HepG2 (cell line): ENCODE measurements at places on chromosomes 1 and 21. TPM values are rescaled to one million over a fixed set of nuclear protein-coding genes. Genes with fewer than 3 reads are reported as not detected.

Gene KRTAP19-3
- not detected in 2 replicates for polyA plus RNA-seq

Gene EDARADD
- 0.03 TPM in 1 of 2 replicates, not detected in the other for polyA plus RNA-seq

Gene DHX9
- polyA plus RNA-seq = 73.0 and 84.8 TPM in 2 replicates

Gene LIN28A
- polyA plus RNA-seq = 0.01 TPM in 1 of 2 replicates, not detected in the other

Gene CD34
- not detected in 2 replicates for polyA plus RNA-seq

Gene DCDC2B
- not detected in 2 replicates for polyA plus RNA-seq

Gene SCAF4
- polyA plus RNA-seq = 11.1 and 11.5 TPM in 2 replicates

Gene CYP4B1
- 0.03 and 0.10 TPM in 2 replicates for polyA plus RNA-seq

Gene FAM72D
- polyA plus RNA-seq = 2.5 and 4.4 TPM in 2 replicates

Gene DNASE2B
- polyA plus RNA-seq = not detected in 2 replicates

Gene TEDDM1
- not detected in 2 replicates for polyA plus RNA-seq

Gene RIPPLY3
- polyA plus RNA-seq = 2.1 and 2.9 TPM in 2 replicates

Gene HUNK
- polyA plus RNA-seq = 0.98 and 1.8 TPM in 2 replicates

Gene MYCL
- polyA plus RNA-seq = 1.7 and 2.1 TPM in 2 replicates

Gene PLA2G2A
- 15.2 and 30.3 TPM in 2 replicates for polyA plus RNA-seq

Gene TLCD4
- 4.1 and 4.7 TPM in 2 replicates for polyA plus RNA-seq

Gene CCDC27
- polyA plus RNA-seq = not detected in 2 replicates

Gene TLR5
- polyA plus RNA-seq = not detected in 2 replicates

Gene RAD54L
- polyA plus RNA-seq = 8.1 and 10.2 TPM in 2 replicates

Gene TMPRSS2
- polyA plus RNA-seq = 1.7 and 1.9 TPM in 2 replicates

Gene DSCAM
- polyA plus RNA-seq = not detected in 2 replicates

Gene RXFP4
- polyA plus RNA-seq = 1.4 and 1.9 TPM in 2 replicates

Gene TAS1R3
- polyA plus RNA-seq = 0.13 and 0.20 TPM in 2 replicates

Gene TNNT2
- 0.63 and 1.3 TPM in 2 replicates for polyA plus RNA-seq

Gene UBE2U
- not detected in 2 replicates for polyA plus RNA-seq

Gene SPRR1A
- polyA plus RNA-seq = not detected in 2 replicates
